Activated naive CD4-positive, alpha-beta T cell treated with anti-CD3 and anti-CD28 coated beads, Interleukin-2, amount 10 ng/mL, durations not matched to agents 7 days and 5 days (primary cell): ENCODE measurements at places on chromosomes 1 and 21.
A peak's percentile ranks its signal among the peaks of the same experiment; 100 is the strongest.

DNA sequence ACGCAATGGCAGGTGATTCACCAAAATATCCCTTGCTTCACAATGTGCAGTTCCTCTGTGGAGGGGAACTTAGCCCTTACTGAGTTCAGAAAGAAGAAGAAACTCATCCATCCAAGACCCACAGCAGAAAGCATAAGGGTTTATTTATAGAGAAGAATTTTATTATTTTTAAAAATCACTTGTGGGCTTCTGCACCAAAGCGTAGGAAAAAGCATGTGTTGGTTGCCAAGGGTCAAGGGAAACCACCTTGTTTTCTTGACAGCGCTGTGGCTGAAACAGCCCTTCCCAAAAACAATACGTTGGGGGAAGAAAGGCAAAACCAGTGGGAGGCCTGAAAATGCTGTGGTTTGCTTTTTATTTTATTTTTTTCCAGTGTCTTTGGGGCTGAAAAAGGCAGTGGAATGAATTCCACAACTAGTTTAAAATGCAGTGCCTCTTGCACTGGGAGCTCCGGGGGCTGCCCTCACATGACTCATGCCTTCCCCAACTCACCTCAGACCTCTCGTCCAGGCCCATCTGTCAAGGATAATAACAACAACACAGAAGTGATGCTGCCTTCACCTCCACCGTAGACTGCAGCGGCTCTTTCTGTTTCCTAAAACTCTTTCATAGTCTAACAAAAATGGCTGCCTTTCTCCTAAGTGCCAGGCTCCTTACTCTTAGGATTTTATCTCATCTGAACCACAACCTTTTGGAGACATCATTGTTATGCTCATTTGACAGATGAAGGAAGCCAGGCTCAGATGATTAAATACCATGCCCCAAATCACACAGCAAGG is 224.2 kb upstream of the JUN start:
- peaks cover 46% of the 10 kb centered on the region for H3K4me1 ChIP-seq
- peak; percentile 23 for DNase-seq
- H3K36me3 ChIP-seq = peaks cover 1% of the 10 kb centered on the region
- H3K27ac ChIP-seq = peak overlapping the region; percentile 9
- no peak overlapping the region for H3K4me3 ChIP-seq

DNA sequence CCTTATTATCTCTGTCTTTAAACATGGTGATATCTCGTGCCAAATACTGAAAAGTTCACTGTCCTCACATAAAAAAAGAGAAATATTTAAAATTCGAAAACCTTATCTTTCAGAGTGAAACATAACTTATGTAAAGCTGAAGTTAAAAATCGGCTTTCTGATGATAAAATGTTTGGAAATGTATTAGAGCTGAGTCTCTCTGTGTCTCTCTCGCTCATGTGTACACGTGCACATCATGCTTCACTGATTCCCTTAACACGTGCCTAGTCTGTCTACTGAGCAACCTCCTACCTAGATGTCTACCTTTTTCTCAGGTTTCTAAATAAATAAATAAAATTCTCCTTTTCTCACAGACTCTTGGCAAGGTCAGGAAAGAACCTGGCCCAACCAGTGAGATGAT is 17.1 kb downstream of the HHIPL2 start:
- H3K4me1 ChIP-seq = no peaks in the 10 kb centered on the region
- H3K36me3 ChIP-seq = no peaks in the 10 kb centered on the region
- no peak for DNase-seq

DNA sequence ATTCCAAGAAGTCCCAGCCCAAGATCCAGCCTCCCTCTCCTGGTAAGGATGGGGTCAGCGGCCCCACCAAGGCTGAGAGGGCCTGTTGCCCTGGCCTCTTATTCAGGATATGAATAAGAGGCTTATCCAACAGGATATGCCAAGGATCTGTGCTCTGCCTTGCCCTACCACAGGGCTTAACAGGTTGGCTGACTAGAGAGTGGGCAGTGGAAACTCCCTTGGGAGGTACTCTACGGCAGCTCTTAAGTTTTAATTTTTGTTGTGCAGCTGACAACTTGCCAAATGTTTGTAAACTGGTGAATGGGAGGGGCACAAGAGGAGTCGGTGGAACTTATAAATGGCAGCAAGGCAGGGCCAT is 16.5 kb upstream of the PIGV start:
- no peak overlapping the region for H3K4me3 ChIP-seq
- DNase-seq = no peak
- no peaks in the 10 kb centered on the region for H3K27me3 ChIP-seq
- H3K36me3 ChIP-seq = peaks cover 91% of the 10 kb centered on the region

- no peaks in the 10 kb centered on the region for H3K4me1 ChIP-seq
- H3K27me3 ChIP-seq = peaks cover 4% of the 10 kb centered on the region
- H3K36me3 ChIP-seq = no peaks in the 10 kb centered on the region
- no peak for DNase-seq
- H3K4me3 ChIP-seq = no peak overlapping the region
- H3K27ac ChIP-seq = no peak overlapping the region
Measured at GRCh38 chr1:242828199-242828598, 303.7 kb upstream of the PLD5 start.

- no peaks in the 10 kb centered on the region for H3K4me1 ChIP-seq
- no peak overlapping the region for H3K27ac ChIP-seq
- H3K4me3 ChIP-seq = no peak overlapping the region
- DNase-seq = no peak
- H3K36me3 ChIP-seq = no peaks in the 10 kb centered on the region
- H3K27me3 ChIP-seq = no peaks in the 10 kb centered on the region
Measured at GRCh38 chr1:59342801-59343575, 46.1 kb downstream of the FGGY start.

- peaks cover 23% of the 10 kb centered on the region for H3K4me1 ChIP-seq
- H3K27me3 ChIP-seq = no peaks in the 10 kb centered on the region
- H3K4me3 ChIP-seq = no peak overlapping the region
- no peak for DNase-seq
- no peak overlapping the region for H3K27ac ChIP-seq
Measured at GRCh38 chr1:92599184-92599583, 112.5 kb upstream of the GFI1 start.

- H3K27me3 ChIP-seq = peaks cover 25% of the 10 kb centered on the region
- no peak for DNase-seq
- no peaks in the 10 kb centered on the region for H3K4me1 ChIP-seq
- no peak overlapping the region for H3K27ac ChIP-seq
Measured at GRCh38 chr1:94115254-94115899, 5.6 kb downstream of the ABCA4 start.

DNA sequence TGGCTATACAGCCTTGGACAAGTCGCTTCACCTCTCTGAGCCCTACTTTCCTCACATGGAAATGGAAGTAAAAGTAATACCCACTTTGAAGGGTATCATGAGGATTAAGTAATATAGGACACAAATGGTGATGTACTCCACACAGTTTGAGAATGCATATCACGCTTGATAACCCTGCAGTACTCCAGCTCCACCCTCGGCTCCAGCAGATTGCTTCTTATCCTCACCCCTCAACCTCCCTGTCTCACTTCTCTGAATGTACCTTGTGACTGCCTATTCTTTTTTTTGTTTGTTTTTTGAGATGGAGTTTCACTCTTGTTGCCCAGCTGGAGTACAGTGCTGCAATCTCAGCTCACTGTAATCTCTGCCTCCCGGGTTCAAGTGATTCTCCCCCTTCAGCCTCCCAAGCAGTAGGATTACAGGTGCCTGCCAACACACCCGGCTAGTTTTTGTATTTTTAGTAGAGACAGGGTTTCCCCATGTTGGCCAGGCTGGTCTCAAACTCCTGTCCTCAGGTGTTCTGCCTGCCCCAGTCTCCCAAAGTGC is 55.5 kb downstream of the LDLRAD2 start:
- H3K36me3 ChIP-seq = no peaks in the 10 kb centered on the region
- peaks cover 6% of the 10 kb centered on the region for H3K27me3 ChIP-seq
- no peak overlapping the region for H3K27ac ChIP-seq
- no peak overlapping the region for H3K4me3 ChIP-seq

DNA sequence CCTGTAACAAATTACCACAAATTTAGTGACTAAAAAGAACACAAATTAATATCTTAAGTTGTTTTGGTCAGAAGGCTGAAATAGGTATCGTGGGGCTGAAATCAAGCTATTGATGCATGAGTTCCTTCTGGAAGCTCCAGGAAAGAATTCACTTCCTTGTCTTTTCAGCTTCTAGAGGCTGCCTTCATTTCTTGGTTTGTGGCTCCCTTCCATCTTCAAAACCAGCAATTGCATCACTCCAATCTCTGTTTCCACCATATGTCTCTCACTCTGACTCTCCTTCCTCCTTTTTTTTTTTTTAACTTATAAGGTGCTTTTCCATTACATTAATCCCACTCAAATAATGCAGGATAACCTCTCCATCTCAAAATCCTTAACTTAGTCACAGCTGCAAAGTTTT is 78.4 kb downstream of the OLFM3 start:
- H3K27me3 ChIP-seq = no peaks in the 10 kb centered on the region
- DNase-seq = no peak
- H3K4me1 ChIP-seq = no peaks in the 10 kb centered on the region
- no peaks in the 10 kb centered on the region for H3K36me3 ChIP-seq
- H3K27ac ChIP-seq = no peak overlapping the region
- no peak overlapping the region for H3K4me3 ChIP-seq

DNA sequence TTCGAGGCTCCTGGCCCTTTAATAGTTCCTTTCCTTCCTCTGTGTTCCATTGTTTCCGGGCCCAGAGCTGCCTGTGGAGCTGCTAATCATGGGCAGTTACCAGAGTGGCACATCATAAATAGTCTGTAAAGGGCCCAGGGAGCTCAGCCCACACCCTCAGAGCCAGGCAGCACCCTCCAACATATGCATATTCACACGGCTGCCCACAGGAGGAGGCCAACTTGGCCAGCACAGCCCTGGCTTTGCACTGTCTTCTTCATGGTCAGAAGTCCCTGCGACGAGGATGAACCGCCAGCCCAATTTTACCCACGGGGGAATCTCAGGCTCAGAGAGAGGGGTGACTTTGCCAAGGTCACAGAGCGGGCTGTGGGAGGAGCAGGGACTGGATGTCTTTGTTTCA is 172.5 kb downstream of the TRABD2B start:
- H3K27me3 ChIP-seq = peaks cover 7% of the 10 kb centered on the region
- no peak overlapping the region for H3K4me3 ChIP-seq
- H3K4me1 ChIP-seq = no peaks in the 10 kb centered on the region
- DNase-seq = no peak
- H3K27ac ChIP-seq = no peak overlapping the region
- H3K36me3 ChIP-seq = no peaks in the 10 kb centered on the region

GRCh38 chr1:215992620-215993019 is 425.5 kb downstream of the KCTD3 start:
- H3K4me1 ChIP-seq = no peaks in the 10 kb centered on the region
- no peak overlapping the region for H3K4me3 ChIP-seq
- no peaks in the 10 kb centered on the region for H3K36me3 ChIP-seq
- no peak for DNase-seq
- H3K27ac ChIP-seq = no peak overlapping the region

GRCh38 chr1:149885339-149886120 is 13.8 kb upstream of the BOLA1 start:
- H3K4me3 ChIP-seq = no peak overlapping the region
- H3K27ac ChIP-seq = no peak overlapping the region
- peak; percentile 84 for DNase-seq
- peaks cover 24% of the 10 kb centered on the region for H3K4me1 ChIP-seq
- H3K27me3 ChIP-seq = no peaks in the 10 kb centered on the region

DNA sequence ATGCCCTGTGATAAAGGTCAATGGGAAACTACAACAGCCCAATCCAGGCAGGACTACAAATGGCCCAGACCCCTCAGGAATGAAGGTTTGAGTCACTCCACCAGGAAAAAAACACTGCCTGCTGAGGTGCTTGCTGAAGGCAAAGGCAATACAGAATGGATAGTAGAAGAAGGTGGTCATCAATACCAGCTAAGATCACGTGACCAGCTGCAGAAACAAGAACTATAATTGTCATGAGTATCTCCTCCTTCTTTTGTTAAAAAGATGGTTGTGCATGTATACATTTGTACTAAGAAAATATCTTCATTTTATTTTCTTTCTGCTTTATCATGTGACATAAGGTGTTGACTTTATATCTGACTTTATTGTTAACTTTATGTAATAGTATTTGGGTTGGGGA is 23.4 kb upstream of the ZNF644 start:
- H3K27me3 ChIP-seq = no peaks in the 10 kb centered on the region
- no peak overlapping the region for H3K27ac ChIP-seq
- H3K4me1 ChIP-seq = no peaks in the 10 kb centered on the region
- no peaks in the 10 kb centered on the region for H3K36me3 ChIP-seq
- no peak overlapping the region for H3K4me3 ChIP-seq

DNA sequence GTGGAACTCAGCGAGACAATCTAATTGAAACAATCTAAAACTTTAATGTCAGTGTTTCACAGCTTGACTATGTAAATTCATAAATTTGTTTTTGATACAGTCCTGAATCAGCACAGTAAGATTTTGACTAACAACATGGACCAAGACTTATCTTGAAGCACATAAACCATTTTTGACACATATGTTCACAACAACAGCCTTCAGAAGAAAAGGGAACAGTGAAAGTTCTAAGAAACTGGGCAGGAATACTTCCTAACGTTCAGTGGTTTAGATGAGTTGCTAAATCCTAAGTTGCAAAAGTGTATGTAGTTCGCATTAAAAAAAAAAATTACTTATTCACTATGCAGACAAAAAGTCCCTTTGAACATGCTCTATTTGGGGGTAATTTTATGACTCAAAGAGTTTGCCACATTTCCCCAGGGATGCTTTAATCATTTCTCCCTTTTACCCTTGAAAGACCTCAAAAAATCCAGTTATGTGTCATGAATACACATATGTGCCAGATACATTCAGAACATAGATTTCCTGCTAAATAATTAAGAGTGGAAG is 120.2 kb downstream of the MRPL39 start:
- peaks cover 15% of the 10 kb centered on the region for H3K4me1 ChIP-seq
- DNase-seq = no peak
- no peak overlapping the region for H3K27ac ChIP-seq
- H3K27me3 ChIP-seq = no peaks in the 10 kb centered on the region
- H3K4me3 ChIP-seq = no peak overlapping the region

DNA sequence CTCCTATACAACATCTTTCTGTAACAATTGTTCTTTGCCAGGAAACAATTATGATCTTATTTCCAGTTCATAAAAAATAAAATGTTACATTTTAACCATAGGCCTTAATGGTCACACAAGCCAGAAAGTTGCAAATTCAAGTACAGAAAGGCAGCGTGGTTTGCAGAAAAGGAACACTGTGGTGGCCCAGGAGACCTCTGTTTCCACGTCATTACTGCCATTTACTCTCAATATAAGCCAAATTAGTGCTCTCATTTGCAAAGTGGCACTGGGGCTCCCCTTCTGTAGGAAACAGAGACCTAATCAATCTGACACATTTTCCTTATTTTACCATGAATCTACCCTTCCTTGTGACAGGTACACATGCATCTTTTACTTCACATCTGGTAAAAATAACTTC is 79.3 kb upstream of the TLR5 start:
- DNase-seq = no peak
- no peak overlapping the region for H3K27ac ChIP-seq
- H3K36me3 ChIP-seq = no peaks in the 10 kb centered on the region
- no peak overlapping the region for H3K4me3 ChIP-seq
- H3K4me1 ChIP-seq = no peaks in the 10 kb centered on the region

GRCh38 chr1:203649551-203649998 is 22.9 kb downstream of the ATP2B4 start:
- peaks cover 27% of the 10 kb centered on the region for H3K36me3 ChIP-seq
- H3K27ac ChIP-seq = peak overlapping the region; percentile 89
- no peak overlapping the region for H3K4me3 ChIP-seq
- peak; percentile 36 for DNase-seq
